ENCODE measurements at places on chromosomes 5 and 9.

DNA sequence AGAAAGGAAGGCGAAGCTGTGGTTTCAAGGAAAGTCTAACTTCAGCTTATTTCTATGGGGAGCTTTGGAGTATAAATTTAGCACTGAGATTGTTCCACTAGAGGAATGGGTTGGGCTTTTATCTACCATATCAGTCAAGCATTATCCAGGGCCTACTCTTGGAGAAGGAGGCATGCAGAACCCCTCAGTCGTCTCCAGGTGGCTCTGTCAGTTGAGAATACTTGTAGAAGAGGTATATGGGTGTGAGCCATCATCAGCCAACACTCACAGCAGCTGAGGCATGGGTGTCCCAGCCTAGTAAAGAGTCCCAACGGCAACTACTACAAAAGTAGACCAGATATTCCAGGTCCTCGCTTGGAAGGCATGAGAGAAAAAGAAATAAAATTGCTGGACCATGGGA, 548.5 kb upstream of the GRAMD2B start:
- DNase-seq, result no peak

- no peak for DNase-seq
These were observed 97.5 kb upstream of the SSBP2 start for GRCh38 chr5:81848362-81848880.

DNA sequence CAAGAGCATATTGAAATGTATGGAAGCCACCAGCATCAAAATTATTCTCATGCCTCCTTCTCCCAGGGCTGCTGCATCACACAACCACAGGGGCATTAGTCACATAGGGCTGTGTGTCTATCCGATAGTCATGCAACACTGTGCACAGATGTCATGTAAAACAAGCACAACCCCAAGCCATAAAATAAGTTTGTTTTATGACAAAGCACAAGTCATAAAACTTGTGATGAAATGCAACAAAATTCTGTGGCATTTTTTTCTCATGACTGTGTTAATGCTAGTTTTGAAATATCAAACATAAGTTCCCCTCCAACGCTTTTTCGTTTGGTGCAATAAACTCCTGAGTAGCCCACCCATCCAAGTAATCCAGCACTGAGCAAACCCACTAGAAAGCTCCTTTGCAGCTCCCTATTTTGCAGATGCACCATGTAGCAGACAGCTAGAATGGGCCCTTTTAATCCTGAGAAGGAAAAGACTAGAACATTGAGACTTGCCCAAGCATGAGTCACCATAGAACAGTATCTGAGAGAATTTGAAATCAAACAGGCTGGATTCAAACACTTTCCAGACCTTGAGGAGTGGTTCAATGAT, 93.3 kb upstream of the ZNF366 start:
- DNase-seq, result no peak

DNA sequence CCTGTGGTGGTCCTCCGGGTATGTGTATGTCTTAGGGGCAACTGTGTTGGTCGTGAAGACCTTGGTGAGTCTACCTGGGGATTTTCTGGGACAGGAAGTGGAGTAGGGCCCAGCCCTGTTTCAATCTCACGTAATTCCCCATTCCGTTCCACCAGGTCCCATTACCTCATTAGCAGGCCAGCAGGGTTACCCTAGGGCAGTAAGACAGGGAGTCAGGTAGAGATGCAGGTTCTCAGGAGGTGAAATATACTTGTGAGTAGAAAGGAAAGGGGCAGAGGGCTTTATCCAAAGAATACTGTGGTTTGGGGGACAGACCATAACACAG, 56.5 kb downstream of the MACROH2A1 start:
- DNase-seq, result no peak

GRCh38 chr5:54655266-54655665, 137.7 kb downstream of the SNX18 start:
- DNase-seq, result no peak

DNA sequence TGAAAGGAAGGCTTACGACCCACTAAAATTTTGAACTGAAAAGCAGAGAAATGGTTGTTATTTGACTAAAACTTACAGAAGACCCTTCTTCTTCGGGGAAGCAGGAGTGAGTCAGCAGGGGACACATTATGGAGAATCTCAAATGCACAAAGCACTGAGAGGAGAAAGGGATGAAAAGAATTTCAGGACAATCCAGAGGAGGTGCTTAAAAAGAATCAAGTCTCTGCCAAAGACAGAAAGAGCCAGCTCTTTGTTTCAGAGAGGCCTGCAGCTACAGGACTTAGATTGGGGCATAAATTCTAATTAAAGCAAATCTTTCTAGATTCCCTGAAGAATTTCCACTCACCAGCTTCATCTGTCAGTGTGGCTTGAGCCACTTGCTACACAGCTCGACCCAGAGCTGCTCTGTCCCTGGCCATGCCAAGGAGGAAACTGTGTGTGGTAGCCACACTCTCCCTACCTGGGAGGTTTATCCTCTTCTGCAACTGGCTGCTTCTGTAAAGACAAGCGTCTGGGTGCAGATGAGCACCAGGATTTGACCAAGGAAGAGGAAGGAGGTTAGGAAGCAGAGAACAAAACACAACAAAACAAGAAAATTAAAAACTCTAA, 89.9 kb downstream of the SEMA5A start:
- no peak for DNase-seq

DNA sequence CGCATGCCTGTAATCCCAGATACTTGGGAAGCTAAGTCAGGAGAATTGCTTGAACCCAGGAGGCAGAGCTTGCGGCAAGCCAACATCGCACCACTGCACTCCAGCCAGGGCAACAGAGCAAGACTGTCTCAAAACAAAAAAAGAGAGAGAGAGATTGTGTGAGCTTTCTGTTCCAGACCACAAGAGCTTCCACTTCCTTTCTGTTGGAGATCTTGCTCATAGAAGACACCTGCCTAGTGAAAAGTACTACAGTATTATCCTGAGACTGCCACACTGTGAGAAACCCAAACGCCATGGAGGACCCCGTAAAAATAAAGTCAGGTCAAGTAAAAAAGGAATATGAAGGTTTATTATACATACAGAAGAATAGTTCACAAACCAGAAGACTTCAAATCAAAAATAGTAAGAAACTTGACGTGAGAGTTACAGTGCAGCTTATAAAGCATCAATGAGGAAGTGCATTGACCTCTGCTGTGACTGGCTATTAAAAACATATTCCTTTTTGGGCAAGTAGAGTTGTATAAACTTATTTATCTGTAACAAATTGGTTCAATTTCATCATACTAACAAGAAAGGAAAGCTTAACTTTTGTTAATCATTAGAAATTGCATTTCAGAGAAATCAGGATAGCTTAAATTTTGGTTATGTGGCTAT, 4.3 kb upstream of the EMB start:
- DNase-seq, result no peak

- no peak for DNase-seq
These were observed 82.0 kb upstream of the TTC23L start for GRCh38 chr5:34756781-34757624.

GRCh38 chr9:126459126-126459525, 132.5 kb downstream of the MVB12B start:
- DNase-seq, result no peak

GRCh38 chr5:138461343-138462125, 3.7 kb upstream of the EGR1 start:
- DNase-seq, result no peak

DNA sequence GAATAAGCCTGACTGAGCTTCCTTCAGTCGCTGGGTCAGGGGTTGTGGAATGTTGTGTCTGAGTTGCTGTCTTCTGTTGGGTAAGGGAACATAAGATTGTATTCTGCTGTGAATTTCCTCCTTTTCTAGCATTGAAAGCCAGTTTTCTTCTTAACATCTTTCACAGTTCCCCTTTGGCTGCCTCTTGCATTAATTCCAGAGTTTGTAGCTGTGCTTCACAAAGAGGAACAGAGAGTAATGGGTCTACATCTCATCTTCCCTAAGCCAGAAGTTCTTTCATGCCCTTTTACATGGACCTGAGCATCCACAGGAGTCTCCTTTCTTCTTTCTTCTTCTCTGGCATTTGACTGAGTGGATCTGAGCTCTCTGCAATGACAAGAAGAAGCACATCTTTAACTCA, 686.8 kb downstream of the KCTD16 start:
- no peak for DNase-seq

- DNase-seq, result no peak
These were observed 17.8 kb downstream of the BICD2 start for GRCh38 chr9:92746567-92747458.

DNA sequence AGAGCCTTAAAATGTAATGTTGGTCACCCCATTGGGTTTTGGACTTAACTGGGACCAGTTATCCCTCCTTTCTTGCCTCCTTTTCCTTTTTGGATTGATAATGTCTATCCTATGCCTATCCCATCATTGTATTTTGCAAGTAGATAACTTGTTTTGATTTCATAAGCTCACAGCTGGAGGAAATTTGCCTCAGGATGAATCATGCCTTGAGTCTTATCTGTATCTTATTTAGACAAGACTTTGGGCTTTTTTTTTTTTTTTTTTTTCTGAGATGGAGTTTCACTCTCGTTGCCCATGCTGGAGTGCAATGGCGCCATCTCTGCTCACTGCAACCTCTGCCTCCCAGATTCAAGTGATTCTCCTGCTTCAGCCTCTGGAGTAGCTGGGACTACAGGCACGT, 443.3 kb downstream of the DNAH5 start:
- DNase-seq, result no peak

DNA sequence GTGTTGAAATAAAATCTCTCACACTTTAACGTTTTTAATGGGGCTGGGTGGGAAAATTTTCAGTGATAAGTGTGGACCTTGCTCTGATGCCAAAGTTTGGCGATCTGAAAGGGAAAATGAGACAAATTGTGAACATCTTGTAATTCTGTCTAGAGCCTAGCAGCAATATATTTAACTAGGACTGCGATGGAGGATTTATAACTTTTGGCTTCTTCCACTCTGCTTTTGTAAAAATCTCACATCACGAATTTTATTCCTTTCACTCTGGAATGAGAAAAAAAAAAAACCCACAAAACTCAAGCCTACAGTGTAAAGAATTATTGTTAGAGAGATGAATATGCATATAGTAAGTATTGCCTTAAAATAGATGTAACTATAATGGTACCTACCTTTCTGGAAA, 19.9 kb downstream of the CCNH start:
- no peak for DNase-seq

- no peak for DNase-seq
These were observed 15.0 kb downstream of the TENT4A start for GRCh38 chr5:6728011-6728794.

- DNase-seq, result no peak
These were observed 50.1 kb upstream of the ANKRD33B start for GRCh38 chr5:10513501-10514442.

DNA sequence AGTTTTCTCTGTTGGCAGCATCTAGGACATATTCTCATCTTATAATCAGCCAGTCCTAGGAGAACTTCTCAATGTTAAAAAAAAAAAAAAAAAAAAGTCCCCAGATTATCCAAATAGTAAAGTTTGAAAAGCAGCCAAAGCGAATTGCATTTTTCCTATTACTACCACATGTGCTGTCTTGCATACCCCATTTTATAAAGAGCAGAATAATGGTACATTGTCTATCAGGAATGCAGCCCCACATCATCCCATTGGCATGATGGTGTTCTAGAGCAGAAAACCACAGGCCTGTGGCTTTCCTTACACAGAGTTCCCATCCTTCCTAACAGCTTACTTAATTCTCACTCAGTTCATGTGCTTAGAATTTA, 381.6 kb downstream of the TMEM38B start:
- DNase-seq, result no peak

DNA sequence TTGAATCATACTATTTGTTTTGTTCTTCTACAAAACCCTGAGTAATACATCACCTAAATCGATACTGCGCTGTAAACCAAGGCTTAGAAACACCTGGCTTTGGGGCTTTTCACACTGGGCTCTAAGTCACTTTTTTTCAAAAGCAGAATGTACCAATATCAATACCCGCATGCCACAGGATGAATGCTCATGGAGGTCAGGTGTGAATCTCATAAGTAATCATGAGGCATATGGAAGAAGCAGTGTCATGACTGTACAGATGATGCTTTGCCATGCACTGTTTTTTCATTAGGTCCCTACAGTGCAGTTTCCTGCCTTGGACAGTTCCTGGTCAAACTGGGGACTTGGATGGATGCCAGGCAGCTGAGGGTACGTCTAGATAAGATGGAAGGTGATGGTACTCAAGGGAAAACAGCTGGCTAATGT, 49.0 kb upstream of the ATG10 start:
- no peak for DNase-seq

DNA sequence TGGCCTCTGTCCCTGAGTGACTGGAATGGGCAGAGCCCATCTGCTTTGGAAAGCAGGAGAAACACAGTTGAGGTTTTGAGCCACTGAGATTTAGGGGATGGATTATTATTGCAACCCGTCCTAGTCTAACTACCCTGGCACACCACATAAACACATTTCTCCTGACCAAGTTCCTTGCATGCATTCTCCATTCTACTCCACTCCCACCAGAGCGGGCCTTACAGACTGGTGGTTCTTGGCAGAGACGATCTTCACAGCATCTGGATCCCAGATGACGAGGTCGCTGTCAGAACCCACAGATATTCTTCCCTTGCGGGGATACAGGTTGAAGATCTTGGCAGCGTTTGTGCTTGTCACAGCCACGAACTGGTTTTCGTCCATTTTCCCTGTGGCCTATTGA, 111.0 kb downstream of the DPYSL3 start:
- DNase-seq, result no peak

Measured in stimulated activated CD4-positive, alpha-beta T cell treated with anti-CD3 and anti-CD28 coated beads, Interleukin-1b, Interleukin-23, amount 100 ng/mL, for 1 hour (primary cell).